Fibroblast of the aortic adventitia (primary cell): ENCODE measurements at places on chromosomes 3 and 15.

DNA sequence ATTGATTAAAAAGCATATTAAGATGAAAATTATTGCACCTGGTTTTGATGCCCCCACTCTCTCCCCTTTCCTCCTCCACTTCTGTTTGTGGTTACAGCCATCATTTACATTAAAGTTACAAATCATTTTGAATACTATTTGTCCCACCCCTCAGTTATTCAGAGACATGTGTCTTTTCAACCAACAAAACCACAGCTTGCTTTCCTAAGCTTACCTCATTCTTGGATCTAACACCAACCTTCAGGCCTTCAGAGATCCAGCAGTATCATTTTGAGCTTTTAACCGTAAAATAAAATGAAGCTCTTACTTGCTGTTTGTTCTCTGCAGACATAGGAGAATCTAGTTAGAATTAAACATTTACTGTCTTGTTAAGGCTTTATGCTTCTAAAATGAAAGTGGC, 4.7 kb downstream of the PXYLP1 start:
- no peak for DNase-seq

- no peak for DNase-seq
These were observed 103.5 kb upstream of the RPL32 start for GRCh38 chr3:12944849-12945248.

DNA sequence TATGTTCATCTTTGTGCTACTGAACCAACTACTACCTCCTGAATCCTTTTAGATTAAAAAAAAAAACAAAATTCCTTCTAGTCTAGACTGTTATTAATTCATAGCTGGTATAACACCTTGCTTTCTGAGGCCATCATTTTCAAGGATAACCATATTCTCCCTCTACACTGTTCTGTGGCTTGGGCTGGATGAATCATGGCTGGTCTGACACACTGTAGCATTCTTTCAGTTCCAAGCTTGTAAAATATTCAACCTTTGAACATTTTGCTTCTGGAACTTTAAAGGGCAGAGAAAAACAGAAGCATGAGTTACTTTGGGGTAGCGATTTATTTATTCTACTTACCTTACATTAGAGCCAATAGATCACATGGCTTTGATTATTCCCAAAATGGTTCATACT, 7.6 kb downstream of the HSPBAP1 start:
- DNase-seq: peak; percentile 57

DNA sequence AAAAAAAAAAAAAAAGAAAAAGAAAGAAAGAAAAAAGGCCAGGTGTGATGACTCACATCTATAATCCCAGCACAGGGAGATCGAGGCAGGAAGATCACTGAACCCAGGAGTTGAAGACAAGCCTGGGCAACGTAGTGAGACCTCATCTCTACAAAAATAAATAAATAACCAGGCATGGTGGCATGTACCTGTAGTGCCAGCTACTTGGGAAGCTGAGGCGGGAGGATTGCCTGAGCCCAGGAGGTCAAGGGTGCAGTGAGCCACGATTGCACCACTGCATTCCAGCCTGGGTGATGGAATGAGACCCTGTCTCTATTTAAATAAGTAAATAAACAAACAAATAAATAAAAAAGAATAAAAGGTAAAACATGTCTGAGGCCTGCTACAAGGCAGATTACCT, 39.3 kb upstream of the LACTB start:
- no peak for DNase-seq

DNA sequence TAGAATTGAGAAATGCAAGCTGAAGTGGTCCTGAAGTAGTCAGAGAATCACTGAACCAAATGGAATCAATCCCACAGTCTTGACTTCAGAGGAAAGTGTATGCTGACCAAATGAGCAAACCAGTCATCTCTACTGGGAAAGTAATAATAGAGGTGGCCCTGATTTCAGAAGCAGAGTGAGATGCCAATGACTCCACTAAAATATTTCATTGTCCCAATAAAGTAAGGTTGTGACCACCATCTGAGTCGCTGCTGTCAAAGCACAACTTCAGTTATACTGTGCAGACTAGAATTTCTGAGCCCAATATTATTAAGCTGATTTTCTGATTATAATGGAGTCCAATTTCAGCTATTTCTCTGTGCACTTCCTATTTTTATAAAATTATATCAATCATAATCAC, 334.4 kb upstream of the THBS1 start:
- DNase-seq: no peak

DNA sequence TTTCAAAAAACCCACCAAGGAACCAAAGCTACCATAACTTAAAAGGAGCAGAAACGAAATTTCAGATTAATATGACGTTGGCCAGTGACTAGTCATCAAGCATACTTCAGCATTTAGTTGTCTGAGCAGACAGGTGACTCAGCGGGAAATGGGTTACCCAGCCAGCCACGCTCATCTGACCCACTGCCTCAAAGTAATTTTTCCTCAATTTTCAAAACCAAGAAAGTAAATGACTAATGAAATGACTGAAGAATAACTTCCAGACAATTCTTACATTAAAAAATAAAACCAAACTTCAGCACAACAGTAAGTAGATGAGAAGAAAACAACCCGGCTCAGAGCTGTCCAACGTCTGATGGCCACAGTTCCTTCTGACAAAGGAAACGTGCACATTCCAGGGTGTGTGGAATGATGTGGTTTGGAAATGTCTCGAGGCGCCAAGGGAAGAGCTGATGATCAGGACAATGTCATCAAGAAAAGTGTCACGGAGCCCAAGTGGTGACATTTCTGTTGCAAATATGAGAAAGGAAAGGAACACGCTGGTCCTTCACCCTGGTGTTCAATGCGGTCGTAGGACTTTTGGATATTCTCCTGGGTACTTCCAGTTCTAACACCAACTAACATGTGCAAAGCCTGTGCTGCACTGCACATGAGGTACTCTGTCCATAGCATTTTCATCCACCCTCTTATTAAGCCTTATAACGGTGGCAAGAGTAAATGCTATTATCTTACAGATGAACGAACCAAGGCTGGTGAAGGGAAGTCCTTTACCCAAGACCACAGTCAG, 79.1 kb downstream of the FOXP1 start:
- peak; percentile 93 for DNase-seq

DNA sequence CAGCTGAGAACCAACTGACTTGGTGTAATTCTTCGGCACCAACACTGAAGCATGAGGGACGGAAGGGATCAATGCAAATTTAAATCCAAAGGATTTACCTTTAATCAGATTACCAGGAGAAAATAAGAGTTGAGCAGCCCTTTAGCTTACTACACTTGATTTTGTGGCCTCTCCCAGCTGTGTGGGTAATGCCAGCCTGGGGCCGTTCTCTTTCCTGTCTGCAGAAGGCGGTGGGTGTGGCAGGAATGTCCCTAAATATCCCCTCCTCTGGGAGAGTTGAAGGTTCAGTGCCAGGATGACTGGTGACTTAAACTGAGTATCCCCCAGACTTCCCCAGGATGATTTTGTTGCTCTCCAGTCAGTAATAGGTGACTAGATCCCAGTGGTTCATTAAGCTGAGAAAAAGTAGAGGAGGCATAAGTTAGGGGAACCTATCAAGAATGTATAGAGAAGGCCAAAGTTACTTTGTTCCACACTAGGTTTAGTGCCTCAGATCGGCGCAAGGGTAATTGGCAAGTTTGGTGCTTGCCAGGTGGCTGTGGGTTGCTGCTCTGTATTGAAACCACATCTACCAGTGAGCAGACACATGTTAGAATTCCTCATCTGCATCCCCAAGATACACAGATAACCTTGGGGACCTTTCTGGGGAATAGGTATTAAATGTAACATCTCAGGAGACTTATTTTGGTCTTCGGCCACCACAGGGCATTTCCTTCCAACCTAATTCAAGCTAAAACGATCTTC, 23.1 kb downstream of the MAPKBP1 start:
- no peak for DNase-seq

GRCh38 chr15:27869697-27870281, 229.3 kb downstream of the OCA2 start:
- no peak for DNase-seq

GRCh38 chr3:109532257-109533216, 195.2 kb upstream of the DPPA4 start:
- DNase-seq: peak; percentile 44

- DNase-seq: peak; percentile 2
These were observed 13.1 kb upstream of the BLOC1S6 start for GRCh38 chr15:45573961-45574629.

DNA sequence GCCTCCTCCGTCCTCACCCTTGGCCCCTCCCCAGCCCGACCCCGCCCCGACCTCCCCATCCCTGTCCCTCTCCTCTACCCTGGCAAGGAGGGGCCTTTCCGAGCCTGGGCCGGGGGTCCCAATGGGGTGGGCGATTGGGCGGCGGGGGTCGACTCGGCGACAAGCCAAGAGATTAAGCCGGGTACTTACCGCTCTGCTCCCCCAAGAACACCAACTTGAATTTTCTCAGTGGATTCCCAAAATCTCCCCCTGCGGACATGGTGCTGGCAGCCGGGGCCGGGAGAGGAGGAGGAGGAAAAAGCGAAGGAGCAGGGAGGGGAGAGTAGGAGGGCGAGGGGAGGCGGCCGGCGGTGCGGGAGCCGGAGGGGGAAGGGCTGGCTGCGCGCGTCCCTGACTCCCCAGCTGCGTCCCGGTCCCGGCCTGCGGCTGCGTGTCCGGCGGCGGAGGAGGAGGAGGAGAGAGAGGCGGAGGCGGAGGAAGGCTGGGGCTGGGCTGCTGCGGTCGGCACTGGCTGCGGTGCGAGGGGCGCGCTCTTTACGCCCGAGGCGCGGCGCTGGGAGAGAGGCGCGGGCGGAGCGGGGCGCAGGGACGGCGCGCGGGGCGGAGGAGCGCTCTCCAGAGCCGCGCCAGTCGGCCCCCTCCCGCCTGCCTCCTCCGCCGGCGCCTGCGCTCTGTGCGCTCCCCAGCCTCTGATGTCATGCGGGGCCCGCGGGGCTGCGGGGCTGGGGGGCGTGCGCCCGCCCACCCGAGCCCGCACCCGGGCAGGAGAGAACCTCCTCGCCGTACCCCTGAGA, at the start of gene RAB6B:
RAB6B (minus strand) TSS at position 675 of the 794 bp plus-strand sequence; CDS start at position 259, 416 bp downstream.
- DNase-seq: peak; percentile 16

DNA sequence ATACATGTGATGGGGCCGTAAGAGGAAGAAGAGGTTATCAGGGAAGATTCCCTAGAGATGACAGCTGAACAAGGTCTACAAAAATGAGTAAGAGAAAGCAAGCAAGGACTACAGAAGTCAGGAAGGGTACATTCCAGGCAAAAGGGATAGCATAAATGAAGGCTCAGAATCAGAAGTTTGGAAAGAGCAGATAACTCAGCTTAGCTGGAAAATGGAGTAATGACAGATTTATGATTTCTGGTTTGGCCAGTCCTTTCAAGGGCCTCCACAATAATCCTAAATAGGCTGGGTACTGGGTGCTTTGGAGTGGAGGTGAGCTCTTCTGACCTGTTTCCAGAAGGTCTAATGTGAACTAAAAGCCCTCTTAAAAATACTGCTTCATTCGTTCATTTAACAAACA, 110.7 kb downstream of the MYO5A start:
- DNase-seq: no peak

GRCh38 chr3:87795701-87796100, 263.1 kb downstream of the CGGBP1 start:
- DNase-seq: no peak

GRCh38 chr3:187958432-187959003, 195.4 kb upstream of the LPP start:
- no peak for DNase-seq
